NCI-H187 (cell line): ENCODE measurements at places on chromosomes 7 and 10.

DNA sequence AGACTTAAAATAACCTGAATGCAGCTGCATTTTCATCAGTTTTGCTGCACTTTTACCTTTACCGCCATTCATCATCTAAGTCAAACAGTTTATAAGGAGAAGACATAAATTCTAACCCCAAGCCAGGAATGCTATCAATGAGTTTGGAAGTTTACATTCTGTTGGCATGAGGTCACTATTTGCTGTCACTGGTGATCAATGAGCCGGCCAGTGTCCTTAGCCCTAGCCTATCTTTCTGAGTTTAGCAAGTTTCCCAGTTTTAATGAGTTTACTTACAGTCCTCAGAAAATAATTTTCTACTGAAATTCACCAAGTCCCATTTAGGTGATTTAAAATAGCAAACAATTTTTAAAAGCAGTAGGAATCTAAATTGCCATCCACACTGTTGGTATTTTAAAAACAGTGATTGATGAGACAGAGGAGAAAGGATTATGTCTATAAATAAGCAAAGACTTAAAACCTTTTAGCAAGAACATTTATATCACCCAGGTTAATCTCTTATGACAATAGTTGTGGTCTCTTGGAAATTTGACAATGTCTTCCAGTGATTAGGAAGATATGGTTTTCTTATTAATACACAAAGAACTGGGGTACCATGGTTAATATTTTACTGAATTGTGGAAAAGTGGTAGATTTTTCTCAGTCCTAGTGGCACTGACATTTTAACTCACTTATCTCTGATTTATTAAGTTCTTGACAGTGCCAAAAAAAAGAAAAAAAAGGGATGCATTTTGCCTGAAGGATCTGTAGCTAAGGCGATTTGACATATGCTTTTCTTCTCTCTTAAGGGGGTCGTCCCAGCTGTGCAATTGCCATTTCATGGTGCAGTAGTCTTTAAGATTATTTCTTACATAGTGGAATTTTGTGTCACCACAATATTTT lies 443.4 kb upstream of the ANKRD30A start:
- no peak for DNase-seq

DNA sequence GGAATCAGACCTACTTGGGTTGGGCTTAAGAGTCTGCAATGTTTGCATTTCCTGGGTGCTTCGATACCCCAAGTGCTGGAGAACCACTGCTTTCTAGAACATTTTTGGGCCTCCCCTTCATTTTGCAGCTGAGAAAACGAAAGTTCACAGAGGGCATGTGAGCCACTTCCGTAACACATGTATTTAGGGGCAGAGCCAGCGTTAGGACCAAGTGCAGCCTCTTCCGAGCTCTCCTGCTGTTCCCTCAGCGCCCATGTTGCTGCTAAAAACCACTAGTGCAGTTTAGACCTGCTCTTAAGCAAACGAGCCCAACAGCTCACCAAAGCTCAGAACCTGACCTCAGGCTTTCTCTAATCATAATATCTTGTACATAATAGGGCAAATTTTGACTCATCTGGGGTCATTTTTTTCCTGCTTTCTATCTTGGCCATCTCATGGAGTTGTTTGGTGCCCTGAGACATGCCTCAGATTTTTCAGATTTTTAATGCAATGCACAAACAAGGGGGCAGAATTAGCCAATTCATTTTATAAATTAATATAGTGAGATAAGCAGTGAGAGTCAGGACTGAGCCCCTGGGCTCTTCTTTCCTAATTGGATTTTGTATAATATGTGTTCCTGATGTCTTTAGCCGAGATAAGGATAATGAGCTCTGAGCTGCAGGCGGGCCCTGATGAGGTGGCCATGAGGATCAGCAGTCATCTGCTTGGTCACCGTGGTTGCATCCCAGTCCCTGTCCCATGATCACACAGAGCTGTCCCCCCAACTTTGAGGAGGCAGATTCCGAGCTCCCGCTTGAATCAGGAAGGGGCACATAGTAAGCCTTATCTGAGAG lies 12.9 kb downstream of the BAG3 start:
- DNase-seq = no peak

DNA sequence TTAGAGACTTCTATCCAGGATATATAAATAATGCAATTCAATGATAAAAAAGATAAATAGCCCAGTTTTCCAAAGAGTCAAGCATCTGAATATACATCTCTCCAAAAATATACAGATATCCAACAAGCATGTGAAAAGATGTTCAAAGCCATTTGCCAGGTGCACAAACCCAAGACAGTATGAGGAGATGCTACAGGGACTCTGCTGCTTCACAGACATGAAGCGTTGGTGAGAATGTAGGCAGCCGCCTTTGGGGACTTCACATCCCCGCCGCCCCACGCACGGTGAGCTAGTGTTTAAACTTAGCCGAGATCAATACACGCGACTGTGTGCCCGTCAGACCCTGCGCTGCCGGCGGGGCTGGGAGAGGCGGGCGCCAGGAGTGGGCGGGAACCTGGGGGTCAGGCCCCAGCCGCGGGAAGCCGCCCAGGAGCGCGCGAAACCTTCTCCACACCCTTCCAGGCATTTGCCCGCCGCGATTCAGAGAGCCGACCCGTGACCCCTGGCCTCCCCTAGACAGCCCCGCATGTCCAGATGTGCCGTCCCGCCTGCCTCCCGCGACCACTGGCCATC lies 927 bp upstream of the ALOX5 start:
- DNase-seq = no peak

GRCh38 chr10:132518572-132519381 lies 18.8 kb upstream of the INPP5A start:
- DNase-seq = peak; percentile 48

- DNase-seq = no peak
These were observed 37.7 kb downstream of the CFAP58 start for GRCh38 chr10:104391150-104391968.

GRCh38 chr10:12638781-12639180 lies 289.4 kb downstream of the CAMK1D start:
- DNase-seq = no peak

DNA sequence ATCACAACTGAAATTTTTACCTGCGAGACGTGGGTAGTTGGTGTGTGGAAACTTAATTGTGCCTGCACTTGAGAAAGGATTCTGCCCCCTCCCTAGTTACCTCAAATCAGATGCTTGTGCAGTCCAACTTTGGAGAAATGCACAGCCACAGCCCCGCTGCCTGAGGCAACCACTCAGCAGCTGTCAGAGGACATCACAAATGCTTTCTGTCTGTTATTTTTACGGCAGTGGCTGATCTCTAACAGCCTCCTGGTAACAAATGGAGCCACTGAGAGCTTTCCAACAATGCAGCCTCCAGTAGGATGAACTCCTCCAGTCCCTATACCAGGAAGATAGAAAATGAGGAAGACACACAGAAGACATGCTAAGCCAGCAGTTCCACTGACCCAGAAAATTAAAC lies 712.2 kb upstream of the GHITM start:
- no peak for DNase-seq

DNA sequence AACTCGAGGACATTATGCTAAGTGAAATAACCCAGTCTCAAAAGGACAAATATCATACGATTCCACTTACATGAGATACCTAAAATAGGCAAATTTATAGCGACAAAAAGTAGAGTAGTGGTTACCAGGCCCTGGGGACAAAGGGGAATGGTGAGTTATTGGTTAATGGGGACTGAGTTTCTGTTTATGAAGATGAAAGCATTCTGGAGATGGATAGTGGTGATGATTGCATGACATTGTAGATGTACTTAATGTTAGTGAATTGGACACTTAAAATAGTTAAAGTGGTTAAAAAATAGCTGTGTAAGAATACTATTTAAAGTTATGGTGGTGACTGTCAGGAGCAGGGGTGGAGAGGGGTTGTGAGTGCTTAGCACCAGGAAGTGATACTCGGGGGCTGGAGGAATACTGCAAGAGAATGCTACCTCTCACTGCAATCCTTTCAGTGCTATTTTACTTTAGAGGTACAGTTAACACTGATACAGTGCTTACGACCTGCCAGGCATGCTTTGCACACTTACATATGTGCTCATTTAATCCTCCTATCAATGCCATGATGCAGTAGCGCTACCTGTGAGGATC lies 16.7 kb upstream of the TEX36 start:
- no peak for DNase-seq
